ENCODE measurements at places on chromosomes 7 and 10. TPM values are rescaled to one million over a fixed set of nuclear protein-coding genes. Genes with fewer than 3 reads are reported as not detected.
A peak's percentile ranks its signal among the peaks of the same experiment; 100 is the strongest.

GPER1 gene
- total RNA-seq, result 8.3 TPM

DEPP1 gene
- 155 TPM for total RNA-seq

OR2A12 gene
- total RNA-seq, result not detected

ACTL6B gene
- total RNA-seq, result 0.49 TPM

NFKB2 gene
- total RNA-seq, result 26.8 TPM

RADIL gene
- total RNA-seq, result 16.5 TPM

PMS2 gene
- total RNA-seq, result 15.2 TPM

EGR2 gene
- 3.2 TPM for total RNA-seq

AGAP4 gene
- total RNA-seq, result 13.5 TPM

ZNF107 gene
- 9.3 TPM for total RNA-seq

- H3K4me1 ChIP-seq, result no peaks in the 10 kb centered on the region
- H3K27me3 ChIP-seq, result no peaks in the 10 kb centered on the region
- H3K27ac ChIP-seq, result no peak overlapping the region
- no peak for DNase-seq
- no peak overlapping the region for H3K4me3 ChIP-seq
Measured at GRCh38 chr10:90784771-90785170, 73.1 kb downstream of the HTR7 start.

DNA sequence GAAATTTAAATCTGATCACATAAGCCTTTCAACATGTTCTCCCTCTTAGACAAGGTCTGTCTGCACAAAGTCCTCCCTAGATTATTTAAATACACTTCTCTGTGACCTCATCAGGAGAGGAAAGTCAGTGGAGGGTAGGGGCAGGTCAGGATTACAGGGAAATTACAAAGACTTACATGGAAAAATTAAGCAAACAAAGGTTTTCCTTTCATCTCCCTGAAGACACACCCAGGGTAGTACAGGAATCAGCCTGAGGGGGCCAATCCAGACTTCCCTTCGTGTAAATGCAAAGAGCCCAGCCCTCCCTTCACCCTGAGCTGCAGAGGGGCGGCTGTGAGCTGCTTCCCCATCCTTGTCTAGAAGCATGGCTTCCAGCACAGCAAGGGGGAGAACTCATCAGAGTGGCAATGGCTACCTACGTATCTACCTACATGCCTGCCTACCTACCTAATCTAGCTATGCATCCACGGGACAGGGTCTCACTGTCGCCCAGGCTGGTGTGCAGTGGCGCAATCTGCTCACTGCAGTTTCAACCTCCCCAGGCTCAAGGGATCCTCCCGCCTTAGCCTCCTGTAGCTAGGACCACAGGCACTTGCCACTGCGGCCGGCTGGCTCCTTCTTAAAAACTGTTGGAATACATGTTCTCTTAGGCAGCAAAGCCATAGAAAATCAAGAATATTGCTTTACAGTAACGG lies 33.2 kb downstream of the PITRM1 start:
- peaks cover 3% of the 10 kb centered on the region for H3K36me3 ChIP-seq
- H3K27me3 ChIP-seq, result no peaks in the 10 kb centered on the region
- H3K4me3 ChIP-seq, result no peak overlapping the region
- no peaks in the 10 kb centered on the region for H3K4me1 ChIP-seq
- no peak for DNase-seq

DNA sequence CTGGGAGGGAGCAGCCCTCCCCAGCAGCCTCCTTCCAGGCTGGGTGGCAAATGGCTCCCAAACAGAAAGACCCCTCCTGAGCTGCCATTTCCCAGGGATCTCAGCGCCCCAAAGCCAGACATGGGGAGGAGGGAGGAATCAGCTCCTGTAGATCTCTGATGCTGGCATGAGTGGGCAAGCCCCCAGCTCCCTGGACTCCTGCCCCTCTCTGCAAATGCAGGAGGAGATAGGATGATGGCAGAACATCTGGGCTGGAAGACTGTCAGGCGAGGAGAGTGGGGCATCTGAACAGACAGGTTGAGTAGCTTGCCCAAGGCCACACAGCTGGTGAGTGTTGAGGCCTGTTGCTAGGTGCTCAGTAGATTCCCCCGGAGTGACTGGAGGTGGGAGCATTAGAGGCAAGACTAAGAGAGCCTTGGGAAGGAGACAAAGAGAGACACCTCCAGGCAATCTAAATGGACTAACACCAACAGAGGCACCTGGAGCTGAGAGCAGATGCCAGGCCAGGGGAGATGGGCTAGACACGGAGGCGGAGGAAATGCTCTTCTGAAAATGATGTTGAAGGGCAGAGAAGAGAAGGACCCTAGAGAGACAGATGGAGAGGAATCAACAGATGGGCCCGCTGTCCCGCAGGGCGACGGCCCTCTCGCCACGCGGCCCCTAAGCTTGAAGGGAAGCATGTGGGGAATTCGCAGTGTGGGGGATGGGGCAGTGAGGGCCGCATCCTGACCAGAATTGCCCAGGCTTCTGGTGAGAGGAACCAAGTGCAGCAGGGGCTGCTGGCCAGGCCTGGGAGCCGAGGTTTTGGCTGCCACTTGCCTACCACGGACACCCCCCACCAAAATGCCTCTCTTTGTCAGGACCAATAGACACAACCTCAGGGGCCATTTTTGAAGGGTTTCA lies 84.8 kb upstream of the LRRC4 start:
- peak; percentile 77 for DNase-seq
- H3K4me1 ChIP-seq, result peaks cover 13% of the 10 kb centered on the region
- H3K36me3 ChIP-seq, result no peaks in the 10 kb centered on the region
- no peak overlapping the region for H3K27ac ChIP-seq

DNA sequence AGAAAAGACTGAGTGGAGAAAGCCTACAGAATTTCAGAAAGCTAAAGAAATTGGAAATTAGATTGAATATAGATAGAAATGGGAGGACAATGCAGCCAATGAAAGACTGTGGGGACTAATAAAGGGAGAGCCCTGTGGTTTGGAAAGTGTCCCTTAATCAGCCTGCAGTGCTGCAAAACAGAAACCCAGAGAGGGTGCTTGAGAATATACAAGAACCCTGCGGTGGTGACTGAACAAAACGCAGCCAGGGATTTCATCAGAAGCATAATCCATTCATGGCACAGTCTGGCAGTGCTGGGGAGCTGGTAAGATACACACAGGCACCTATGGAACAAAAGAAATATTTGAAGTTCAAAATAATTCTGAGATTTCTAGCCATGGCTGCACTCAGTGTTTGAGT lies 19.1 kb downstream of the CEP41 start:
- H3K4me1 ChIP-seq, result no peaks in the 10 kb centered on the region
- H3K4me3 ChIP-seq, result no peak overlapping the region
- H3K27me3 ChIP-seq, result no peaks in the 10 kb centered on the region
- no peak overlapping the region for H3K27ac ChIP-seq
- no peak for DNase-seq

- peaks cover 50% of the 10 kb centered on the region for H3K4me1 ChIP-seq
- no peak overlapping the region for H3K4me3 ChIP-seq
- H3K27me3 ChIP-seq, result no peaks in the 10 kb centered on the region
- peaks cover 7% of the 10 kb centered on the region for H3K36me3 ChIP-seq
- H3K27ac ChIP-seq, result no peak overlapping the region
Measured at GRCh38 chr7:134847851-134848588, 68.6 kb downstream of the CALD1 start.

- H3K27ac ChIP-seq, result no peak overlapping the region
- no peaks in the 10 kb centered on the region for H3K27me3 ChIP-seq
- H3K4me3 ChIP-seq, result no peak overlapping the region
- no peaks in the 10 kb centered on the region for H3K4me1 ChIP-seq
Measured at GRCh38 chr10:130246113-130246512, 109.9 kb downstream of the GLRX3 start.

GRCh38 chr10:71678057-71678805 lies 41.3 kb downstream of the C10orf105 start:
- no peak overlapping the region for H3K27ac ChIP-seq
- no peak overlapping the region for H3K4me3 ChIP-seq
- H3K36me3 ChIP-seq, result no peaks in the 10 kb centered on the region

DNA sequence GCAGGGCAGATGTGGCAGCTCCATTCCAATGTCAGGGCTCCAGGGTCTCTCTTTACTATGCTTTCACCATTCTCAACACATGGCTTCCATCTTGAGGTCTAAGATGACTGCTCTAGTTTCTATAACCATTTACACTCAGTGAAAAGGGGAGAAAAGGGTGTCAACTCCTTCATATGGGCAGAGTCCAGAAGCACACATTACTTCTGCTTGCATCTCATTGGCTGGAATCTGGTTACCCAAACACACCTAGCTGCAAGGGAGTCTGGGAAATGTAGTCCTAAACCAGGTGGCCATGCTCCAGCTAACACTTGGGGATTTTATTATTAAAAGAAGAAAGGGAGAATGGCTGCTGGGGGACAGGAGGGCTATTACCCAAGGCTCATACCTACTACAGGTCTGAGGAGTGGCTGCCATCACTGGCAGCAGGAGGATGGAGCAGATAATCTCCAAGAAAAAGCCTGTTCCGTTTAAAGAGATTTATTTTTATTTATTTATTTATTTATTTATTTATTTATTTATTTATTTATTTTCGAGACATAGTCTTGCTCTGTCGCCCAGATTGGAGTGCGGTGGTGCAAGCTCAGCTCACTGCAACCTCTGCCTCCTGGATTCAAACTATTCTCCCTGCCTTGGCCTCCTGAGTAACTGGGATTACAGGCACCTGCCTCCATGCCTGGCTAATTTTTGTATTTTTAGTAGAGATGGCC lies 29.1 kb upstream of the LBX1 start:
- no peaks in the 10 kb centered on the region for H3K4me1 ChIP-seq
- no peaks in the 10 kb centered on the region for H3K36me3 ChIP-seq
- no peak for DNase-seq
- no peak overlapping the region for H3K27ac ChIP-seq

GRCh38 chr7:139679731-139680594 lies 97.8 kb downstream of the HIPK2 start:
- DNase-seq, result no peak
- H3K4me1 ChIP-seq, result peaks cover 25% of the 10 kb centered on the region
- no peaks in the 10 kb centered on the region for H3K36me3 ChIP-seq
- no peaks in the 10 kb centered on the region for H3K27me3 ChIP-seq
- peak overlapping the region; percentile 14 for H3K27ac ChIP-seq

GRCh38 chr7:157584420-157584819 lies 247.6 kb downstream of the DNAJB6 start:
- no peaks in the 10 kb centered on the region for H3K36me3 ChIP-seq
- no peaks in the 10 kb centered on the region for H3K27me3 ChIP-seq
- H3K27ac ChIP-seq, result no peak overlapping the region
- DNase-seq, result no peak

GRCh38 chr7:110224643-110225042 lies 866.3 kb upstream of the LRRN3 start:
- no peaks in the 10 kb centered on the region for H3K4me1 ChIP-seq
- no peak for DNase-seq
- no peak overlapping the region for H3K27ac ChIP-seq
- no peaks in the 10 kb centered on the region for H3K27me3 ChIP-seq
- H3K4me3 ChIP-seq, result no peak overlapping the region

- no peaks in the 10 kb centered on the region for H3K36me3 ChIP-seq
- no peaks in the 10 kb centered on the region for H3K4me1 ChIP-seq
- H3K27me3 ChIP-seq, result no peaks in the 10 kb centered on the region
- no peak overlapping the region for H3K4me3 ChIP-seq
- H3K27ac ChIP-seq, result no peak overlapping the region
Measured at GRCh38 chr7:111160297-111160696, 69.4 kb downstream of the LRRN3 start.

DNA sequence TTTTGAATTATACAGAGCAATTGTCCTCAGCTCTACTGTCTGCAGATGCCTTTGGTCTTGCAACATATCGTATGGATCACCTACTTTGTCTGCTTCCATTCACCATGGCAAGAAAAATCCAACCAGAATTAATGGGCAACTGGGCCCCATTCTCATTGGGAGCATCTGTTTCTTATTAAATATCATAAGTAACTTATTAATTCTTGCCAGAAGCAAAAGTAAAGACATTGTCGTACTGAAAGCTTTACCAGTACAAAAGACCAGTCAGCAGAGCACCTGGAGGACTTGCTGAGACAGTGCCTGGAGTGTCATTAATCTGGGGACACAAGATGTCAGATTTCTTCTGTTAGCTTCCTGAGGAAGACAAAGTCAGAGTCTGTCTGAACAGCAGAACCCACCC lies 404.5 kb downstream of the INHBA start:
- no peaks in the 10 kb centered on the region for H3K4me1 ChIP-seq
- H3K36me3 ChIP-seq, result no peaks in the 10 kb centered on the region
- no peak for DNase-seq
- no peak overlapping the region for H3K27ac ChIP-seq
- no peaks in the 10 kb centered on the region for H3K27me3 ChIP-seq
- no peak overlapping the region for H3K4me3 ChIP-seq

GRCh38 chr7:22061775-22062174 lies 116.1 kb upstream of the CDCA7L start:
- no peaks in the 10 kb centered on the region for H3K4me1 ChIP-seq
- no peak overlapping the region for H3K27ac ChIP-seq
- H3K36me3 ChIP-seq, result no peaks in the 10 kb centered on the region

DNA sequence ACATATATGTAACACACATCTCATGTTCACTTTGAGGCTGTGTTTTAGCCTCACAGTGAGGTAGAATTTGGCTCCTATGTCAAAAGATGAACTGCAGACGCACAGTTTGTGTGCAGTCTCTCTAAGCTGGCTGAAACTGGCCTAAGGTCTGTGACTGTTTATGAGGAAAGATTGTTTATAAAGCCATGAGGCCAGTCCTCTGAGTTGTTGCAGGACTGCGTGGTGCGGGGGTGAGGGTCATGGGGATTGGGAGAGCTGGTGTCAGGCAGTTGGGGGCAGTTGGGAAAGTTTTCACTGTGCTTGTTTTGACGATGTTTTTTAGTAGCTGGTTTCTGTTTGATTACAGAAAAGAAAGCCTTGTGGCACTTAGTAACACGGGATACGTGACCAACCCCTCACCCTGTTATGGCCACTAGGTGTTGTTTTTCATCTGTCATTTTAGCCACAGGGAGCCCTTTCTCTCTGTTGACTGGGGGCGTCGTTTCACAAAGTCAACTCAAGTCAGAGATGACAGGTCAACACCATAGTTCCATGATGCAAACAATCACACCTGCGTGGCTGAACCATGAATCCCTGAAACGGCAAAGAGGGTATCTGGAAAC lies 310.9 kb downstream of the CCDC3 start:
- H3K27ac ChIP-seq, result peak overlapping the region; percentile 22
- H3K27me3 ChIP-seq, result no peaks in the 10 kb centered on the region
- H3K4me3 ChIP-seq, result no peak overlapping the region
- no peaks in the 10 kb centered on the region for H3K36me3 ChIP-seq
- peaks cover 4% of the 10 kb centered on the region for H3K4me1 ChIP-seq

Data from vagina (tissue), 2 donors.